ENCODE measurements at places on chromosomes 11 and 22.

GRCh38 chr22:44089717-44090570, 65.8 kb downstream of the PARVB start:
- no peak for DNase-seq

DNA sequence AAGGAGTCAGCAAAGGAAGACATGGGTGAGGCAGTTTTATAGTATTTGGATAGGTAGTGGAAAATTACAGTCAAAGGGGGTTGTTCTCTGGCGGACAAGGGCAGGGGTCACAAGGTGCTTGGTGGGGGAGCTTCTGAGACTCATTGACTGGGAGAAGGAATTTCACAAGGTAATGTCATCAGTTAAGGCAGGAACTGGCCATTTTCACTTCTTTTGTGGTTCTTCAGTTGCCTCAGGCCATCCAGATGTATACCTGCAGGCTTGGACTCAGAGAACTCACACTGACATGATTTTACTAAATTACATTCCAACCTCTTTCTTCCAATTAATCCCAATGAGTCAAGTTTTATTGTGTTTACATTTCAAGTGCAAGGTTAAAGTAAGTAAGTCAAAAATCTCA, 240.5 kb upstream of the API5 start:
- no peak for DNase-seq

- DNase-seq = no peak
These were observed 266.7 kb upstream of the CTSC start for GRCh38 chr11:88604260-88604659.

GRCh38 chr11:131305005-131305404, 65.4 kb upstream of the NTM start:
- no peak for DNase-seq

DNA sequence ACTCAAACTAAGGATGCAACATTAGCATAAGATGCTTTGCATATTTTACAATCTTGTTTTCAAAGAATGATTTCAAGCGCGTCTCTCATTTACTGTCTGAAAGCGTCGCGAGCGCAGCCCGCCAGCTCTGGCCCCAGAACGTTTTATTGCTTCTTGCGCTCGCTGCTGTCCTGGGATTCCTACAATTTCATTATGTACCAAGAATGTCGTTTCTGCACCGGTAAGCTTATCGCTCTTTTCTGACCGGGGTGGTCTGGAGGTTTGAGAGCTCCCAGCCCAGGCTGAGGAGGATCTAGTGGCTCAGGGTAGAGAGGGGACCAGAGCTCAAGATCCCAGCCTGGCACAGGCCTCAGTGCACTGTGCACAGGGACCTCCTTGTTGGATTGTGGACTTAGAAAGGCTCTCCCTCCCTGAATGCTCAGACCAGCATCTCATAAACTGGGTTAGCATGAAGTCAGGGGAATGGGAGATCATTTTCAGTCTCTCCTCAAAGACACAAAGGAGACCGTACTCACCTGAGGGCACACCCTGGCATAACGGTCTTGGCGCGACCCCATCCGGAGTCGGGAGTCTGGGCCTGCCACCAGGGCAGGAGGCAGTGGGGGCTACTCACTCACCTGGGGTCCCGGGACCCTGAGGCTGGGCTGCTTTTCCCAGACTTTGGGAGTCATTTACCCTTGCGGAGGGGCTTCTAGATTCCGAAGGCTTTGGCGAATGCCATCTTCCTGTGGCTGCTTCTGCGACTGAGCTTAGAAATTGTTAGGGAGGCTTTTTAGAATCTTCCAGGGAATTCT, 817.4 kb downstream of the BRD1 start:
- no peak for DNase-seq

GRCh38 chr11:59283825-59284772, 71.4 kb upstream of the MPEG1 start:
- DNase-seq = no peak

- no peak for DNase-seq
These were observed 259.2 kb upstream of the SORL1-AS1 start for GRCh38 chr11:121711939-121712338.

GRCh38 chr11:61083601-61084147, 18.6 kb upstream of the CD5 start:
- DNase-seq = no peak

GRCh38 chr11:57497303-57498247, 17.9 kb downstream of the SLC43A1 start:
- no peak for DNase-seq

- DNase-seq = no peak
These were observed 145.5 kb upstream of the RASSF10 start for GRCh38 chr11:12863605-12864121.

DNA sequence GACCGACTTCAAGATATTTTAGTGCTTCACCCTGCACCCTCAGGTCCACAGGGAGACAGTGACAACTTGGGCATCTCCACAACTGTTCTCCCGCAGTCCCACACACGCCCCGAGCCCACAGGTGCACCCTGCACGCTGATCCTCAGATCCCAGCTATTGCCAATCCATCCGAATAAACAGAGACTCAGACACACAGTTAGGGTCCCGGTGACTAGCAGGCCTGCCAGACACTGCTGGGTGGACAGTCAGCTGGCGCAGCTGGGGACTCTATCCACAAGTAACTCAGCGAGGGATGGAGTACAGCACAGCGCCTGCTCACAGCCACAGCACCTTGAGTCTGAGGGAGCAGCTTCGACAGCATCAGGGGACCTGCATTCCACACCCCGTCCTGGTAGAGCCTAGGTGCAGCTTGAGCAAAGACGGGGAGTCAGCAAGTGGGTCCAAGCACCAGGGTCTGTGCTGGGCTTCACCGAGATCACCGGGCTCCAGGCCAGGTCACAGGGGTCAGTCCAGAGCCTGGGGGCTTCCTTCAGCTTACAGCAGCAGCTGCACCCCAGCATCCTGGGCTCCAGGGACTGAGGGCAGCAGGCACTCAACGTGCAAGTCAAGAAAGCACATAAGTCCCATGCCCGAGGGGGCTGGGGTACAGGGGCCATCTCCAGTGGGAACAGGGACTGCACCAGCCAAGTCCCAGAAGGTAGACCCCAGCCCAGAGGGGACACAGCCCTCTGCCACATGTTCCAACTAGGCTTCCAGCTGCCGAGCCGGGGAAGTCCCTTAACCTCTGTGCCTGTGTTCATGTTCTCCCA, 7.6 kb downstream of the RPL3 start:
- no peak for DNase-seq

DNA sequence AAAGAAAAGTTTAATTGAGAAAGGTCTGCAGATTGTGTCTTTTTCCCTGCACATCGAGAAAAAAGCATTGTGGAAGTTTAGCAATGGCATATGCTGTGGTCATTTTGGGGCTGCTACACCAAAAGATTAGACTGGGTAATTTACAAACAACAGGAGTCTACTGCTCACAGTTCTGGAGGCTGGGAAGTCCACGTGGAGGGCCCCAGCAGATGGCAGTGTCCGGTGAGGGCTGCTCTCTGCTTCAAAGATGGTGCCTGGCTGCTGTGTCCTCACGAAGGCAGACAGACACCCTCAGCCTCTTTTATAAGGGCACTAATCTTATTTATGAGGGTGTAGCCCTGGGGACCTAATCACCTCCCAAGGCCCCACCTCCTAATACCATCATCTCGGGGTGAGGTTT, 21.1 kb downstream of the PHF21B start:
- no peak for DNase-seq

DNA sequence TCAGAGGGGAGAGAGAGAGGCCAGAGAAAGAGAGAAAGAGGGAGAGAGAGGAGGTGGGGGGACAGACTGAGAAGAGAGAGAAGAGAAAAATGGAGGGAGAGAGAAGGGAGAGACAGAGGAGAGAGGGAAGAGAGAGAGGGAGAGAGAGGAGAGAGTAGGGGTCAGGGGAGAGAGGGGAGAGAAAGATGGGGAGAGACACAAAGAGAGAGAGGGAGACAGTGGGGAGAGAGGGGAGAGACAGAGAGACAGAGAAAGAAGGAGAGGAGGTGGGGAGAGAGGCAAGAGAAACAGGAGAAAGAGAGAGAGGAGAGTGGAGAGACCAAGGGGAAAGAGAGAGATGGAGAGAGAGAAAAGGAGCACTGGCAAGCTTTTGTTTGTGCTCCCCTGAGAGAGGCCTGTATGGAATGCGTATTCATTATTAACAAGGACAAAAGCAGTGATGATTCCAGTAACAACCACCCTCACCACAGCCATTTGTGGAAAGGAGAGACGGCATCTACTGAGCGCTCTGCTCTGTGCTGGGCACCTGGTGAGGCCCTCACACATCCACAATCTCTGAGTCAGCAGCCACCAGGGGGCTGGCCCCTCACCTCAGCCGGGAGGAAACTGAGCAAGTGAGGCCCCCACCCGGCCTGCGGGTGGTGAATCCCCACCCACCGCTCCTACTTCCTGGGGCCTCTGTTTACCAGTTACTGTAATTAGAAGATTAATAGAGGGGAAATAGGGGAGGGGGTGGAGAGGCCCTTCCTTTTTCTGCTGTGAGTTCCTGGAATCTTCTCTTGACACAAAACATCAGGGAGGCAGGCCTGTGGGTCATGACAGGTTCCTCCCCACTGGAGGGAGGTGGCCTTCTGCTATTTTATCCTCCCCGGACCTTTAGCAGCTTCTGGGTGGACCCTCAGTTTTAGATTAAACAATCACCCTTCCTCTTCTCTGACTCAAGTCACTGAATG, 14.6 kb upstream of the MIAT start:
- no peak for DNase-seq

DNA sequence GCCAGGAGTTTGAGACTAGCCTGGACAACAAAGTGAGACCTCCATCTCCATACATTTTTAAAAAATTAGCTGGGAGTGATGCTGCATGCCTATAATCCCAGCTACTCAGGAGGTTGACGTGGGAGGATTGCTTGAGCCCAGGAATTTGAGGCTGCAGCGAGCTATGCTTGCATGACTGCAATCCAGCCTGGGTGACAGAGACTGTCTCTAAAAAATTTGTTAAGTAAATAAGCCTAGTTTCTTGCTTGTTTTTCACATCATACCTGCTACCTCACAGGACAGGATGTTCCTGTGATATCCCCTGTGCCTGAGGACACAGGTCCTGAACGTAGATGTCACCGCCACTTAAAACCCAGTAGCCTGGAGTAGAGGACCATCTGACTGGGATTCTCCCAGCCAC, 348.6 kb downstream of the MN1 start:
- DNase-seq = no peak

DNA sequence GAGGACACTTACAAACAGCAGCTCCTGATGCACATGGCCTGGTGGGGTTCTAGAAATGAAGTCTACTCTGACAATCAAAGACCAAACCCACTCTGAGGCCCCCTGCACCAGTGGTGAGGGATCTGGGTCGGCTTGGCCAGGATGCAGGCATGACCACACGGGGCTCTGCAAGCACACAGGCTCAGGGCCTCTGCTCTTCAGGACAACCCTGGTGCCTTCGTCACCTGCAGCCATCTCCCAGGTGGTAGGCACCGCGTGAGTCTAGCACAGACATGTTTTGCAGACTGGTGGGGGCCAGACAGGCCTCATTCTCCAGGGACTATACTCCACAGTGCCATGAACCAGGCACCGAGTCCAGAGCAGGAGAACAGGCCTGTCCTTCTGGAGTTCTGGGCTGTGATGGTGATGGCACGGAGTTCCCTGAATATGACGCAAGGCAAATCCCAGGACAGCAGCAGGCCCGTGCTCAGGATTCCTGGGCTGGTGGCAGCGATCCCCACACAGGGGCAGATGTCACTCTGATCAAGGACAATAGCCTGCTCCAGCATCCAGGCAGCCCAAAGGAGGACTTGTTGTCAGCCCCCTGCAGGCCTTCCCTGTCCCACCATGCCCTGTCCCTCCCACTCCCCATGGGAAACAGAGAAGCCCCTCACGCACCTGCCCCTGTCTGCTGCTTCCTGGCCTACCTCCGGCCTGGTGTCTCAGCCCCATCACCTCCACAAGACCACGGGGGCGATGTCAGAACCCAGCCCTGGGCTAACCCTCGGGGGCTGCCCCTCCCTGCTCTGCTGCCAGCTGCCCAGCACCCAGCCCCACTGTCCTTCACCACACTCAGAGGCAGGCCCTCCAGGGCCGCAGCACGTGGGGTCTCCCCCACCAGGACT, 36.1 kb downstream of the GNB1L start:
- no peak for DNase-seq

DNA sequence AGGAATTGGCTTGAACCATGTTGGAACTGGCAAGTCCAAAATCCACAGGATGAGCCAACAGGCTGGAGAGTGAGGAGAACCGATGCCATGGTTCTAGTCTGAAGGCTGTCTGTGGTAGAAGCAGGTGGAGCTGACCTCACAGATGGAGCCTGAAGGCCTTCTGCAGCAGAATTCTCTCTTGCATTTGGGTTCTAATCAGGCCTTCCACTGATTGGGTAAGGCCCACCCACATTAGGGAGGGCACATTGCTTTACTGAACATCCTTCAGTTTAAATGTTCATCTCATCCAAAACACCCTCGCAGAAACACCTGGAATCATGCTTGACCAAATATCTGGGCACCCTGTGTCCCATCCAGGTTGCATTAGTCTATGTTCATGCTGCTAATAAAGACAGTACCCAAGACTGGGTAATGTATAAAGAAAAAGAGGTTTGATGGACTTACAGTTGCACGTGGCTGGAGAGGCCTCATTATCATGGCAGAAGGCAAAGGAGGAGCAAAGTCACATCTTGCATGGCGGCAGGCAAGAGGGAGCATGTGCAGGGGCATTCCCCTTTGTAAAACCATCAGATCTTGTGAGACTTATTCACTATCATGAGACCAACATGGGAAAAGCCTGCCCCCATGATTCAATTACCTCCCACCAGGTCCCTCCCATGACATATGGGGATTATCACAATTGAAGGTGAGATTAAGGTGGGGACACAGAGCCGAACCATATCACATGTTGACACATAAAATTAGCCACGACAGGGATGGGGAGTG, 15.9 kb downstream of the SMIM38 start:
- DNase-seq = no peak

DNA sequence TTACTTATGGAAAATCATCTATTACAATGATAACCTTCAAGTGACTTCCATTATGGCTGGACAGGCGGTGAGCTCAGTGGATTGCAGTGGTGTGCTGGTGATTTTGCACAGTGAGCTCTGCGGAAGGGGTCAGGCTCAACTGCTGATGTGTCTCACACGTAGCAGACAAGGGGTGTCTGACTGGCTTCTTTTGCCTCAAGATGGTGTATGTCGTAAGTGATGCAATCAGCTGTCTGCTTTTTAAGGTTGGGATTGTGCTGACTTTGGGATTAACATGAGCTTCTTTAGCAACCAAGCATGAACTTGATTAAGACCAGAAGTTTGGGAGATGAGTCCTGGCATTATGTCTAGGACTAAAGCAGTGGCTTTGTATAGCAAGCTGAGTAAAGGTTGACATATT, 49.5 kb downstream of the POLD3 start:
- no peak for DNase-seq

GRCh38 chr11:72621008-72621610, 53.1 kb downstream of the PDE2A start:
- no peak for DNase-seq

GRCh38 chr11:122192634-122193255, 76.7 kb upstream of the BLID start:
- no peak for DNase-seq

DNA sequence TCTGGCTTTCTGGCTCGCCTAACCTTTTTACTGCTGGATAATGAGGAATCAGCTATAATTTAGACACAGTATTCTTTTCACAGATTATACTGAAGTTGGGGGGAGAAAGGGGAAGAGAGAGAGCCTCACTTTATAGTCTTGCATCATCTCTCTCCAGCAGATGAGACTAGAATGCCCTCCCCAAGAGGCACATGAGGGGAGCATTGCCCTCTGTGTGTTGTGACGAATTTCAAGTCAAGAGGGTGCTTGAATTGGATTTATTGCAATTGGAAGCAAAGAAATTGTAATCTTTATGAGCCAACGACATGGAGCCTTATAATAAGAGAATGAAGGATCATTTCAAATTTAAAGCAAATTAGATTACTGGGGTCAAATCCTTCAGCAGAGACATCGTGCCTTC, 17.6 kb upstream of the CADM1 start:
- DNase-seq = no peak

- no peak for DNase-seq
These were observed 88.2 kb downstream of the CYP2R1 start for GRCh38 chr11:14803846-14804245.
